ENCODE measurements at places on chromosomes 7 and 10.

GRCh38 chr7:25662841-25663800 is 434.8 kb upstream of the NPVF start:
- DNase-seq, result no peak

DNA sequence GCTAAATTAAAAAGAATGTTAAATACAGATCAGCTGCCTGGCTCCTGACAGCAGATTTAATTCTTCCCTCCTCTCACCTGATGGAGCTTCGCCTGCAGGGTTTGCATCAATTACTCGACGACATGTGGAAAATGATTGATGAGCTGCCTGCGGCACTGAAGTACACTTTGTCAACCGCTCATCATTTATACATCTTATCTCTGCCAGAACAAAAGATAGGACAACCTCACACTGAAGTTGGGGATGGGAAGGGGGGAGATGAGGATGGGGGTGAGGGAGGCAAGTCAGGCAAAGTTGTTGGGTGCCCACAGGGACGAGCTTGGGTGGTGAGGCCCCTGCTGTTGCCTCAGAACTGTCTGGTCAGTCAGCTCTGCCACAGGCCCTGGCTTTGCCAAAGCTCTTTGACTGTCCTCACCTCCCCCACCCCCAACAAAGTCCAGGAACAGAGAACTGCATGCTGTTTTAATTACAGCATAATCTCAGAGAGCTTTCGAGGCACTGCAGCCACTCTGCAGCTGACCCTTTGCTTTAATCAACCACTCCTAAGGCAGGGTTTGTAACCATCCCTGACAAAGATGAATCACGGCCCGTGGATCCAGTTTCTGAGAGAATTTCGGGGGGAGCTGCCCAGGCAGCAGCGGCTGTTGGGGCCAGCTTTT is 702.3 kb downstream of the LRMDA start:
- DNase-seq, result no peak

GRCh38 chr10:86813101-86813500 is 56.7 kb downstream of the BMPR1A start:
- no peak for DNase-seq

GRCh38 chr10:121845044-121845784 is 82.6 kb downstream of the ATE1 start:
- no peak for DNase-seq

DNA sequence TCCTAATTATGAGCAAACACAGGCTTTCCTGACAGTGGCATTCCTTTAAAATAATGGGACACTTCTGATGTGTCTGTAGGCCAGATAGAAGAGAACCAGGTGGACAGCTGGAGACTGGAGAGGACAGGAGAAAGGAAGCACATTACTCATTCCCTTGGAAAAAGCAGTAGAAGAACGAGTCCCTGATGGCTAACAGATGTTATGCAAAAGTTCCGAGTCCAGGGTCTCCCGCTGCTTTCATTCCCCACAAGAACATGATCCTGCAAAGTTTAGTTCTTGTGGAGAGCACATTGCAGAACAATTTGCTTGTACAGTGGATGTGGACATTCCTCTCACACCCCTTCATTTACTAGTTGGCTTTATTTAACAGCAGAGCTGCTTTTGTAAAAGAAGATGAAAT is 137.6 kb downstream of the GPAM start:
- DNase-seq, result no peak

All from activated CD8-positive, alpha-beta T cell treated with anti-CD3 and anti-CD28 coated beads, Interleukin-2, amount 10 ng/mL, durations not matched to agents 7 days and 5 days (primary cell).